ENCODE measurements at places on chromosomes 1 and 21.

DNA sequence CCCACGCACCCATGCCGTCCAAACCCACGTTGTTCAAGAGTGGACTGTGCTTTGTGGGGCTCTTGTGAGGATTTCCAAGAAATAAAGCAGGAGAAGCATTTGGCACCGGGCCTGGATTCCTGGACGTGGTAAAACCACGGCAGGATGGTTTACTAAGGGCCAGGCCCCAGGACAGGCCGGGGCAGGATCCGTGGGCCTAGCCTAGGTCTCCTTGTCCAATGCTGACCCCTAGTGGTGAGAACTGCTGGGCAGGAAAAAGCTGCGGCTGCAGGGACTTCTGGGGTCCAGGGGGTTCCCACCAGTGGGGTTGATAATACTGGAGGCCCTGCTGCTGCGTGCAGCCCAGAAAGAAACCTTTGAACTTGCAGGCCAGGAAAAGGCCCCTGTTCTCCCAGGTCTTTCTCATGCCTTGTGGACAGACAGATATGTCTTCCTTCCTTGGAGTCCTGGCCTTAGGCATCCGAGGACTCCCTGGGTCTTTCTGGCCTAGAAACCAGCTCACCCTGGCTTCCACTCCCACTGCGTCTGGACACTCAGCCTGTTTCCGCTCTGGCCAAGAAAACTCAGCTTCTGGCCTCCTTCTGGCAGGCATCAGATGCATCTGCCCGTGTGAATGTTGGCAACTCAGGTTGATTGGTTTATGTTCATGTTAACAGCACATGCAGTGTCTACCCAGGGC, 106.9 kb upstream of the TMEM51 start:
- DNase-seq, result peak; percentile 81

- DNase-seq, result no peak
These were observed 72.5 kb upstream of the CLDN14 start for GRCh38 chr21:36552434-36552785.

GRCh38 chr1:33312413-33312749, 8.5 kb downstream of the A3GALT2 start:
- no peak for DNase-seq

DNA sequence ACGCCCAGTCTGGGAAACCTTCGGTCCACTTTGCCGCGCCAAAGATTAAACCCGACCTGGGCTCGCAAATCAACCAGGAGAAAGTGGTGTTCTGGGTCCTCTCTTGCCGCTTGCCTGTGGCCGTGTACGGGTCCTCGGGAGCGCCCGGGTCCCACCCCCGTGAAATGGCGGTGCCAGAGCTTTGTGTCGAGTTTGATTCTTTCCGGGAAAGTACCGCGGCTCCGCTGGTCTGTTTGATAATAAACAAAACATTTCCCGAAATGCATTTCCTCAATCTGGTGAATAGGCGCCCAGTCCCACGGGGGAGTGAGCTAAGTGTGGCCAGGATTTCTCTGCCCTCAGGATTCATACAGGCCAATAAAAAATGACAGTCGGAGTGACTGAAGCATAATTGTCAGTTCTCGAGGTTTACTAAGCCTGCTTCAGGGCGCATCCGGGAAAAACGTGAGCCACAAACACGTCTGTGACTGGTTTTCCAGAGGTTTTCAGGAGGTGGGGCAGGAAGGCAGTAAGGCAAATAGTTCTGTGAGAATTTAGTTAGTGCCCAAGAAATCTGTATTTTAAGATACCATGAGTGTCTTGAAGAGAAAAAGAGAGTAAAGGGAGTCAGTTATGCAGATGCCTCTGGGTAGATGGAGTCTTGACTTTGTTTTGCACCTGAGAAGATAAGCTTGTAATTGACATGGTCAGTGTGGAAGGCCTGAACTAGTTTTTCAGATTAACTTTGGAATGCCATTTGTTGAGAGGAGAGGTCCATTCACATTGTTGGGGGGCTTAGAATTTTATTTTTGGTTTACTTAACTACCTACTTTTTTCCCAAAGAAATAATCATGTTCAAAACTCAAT, 675 bp downstream of the IFNAR1 start:
- peak; percentile 89 for DNase-seq

Data from mesenchymal stem cell (in vitro differentiated cells and primary cell).